Body of pancreas (tissue), 4 donors: ENCODE measurements at places on chromosomes 4 and X.

GRCh38 chr4:40515398-40516293 lies 114.0 kb downstream of the RBM47 start:
- DNase-seq: peak; percentile 35

DNA sequence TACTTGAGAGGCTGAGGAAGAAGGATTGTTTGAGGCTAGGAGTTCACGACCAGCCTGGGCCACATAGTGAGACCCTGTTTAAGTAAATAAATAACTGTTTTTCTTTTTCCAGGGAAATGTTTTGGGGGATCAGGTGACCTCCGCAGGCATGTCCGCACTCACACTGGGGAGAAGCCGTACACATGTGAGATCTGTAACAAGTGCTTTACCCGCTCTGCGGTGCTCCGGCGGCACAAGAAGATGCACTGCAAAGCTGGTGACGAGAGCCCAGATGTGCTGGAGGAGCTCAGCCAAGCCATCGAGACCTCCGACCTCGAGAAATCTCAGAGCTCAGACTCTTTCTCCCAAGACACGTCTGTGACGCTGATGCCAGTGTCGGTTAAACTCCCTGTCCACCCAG lies 30.5 kb downstream of the ZBTB49 start:
- DNase-seq: no peak

- no peak for DNase-seq
Measured at GRCh38 chr4:24282446-24282845, 301.9 kb downstream of the DHX15 start.

DNA sequence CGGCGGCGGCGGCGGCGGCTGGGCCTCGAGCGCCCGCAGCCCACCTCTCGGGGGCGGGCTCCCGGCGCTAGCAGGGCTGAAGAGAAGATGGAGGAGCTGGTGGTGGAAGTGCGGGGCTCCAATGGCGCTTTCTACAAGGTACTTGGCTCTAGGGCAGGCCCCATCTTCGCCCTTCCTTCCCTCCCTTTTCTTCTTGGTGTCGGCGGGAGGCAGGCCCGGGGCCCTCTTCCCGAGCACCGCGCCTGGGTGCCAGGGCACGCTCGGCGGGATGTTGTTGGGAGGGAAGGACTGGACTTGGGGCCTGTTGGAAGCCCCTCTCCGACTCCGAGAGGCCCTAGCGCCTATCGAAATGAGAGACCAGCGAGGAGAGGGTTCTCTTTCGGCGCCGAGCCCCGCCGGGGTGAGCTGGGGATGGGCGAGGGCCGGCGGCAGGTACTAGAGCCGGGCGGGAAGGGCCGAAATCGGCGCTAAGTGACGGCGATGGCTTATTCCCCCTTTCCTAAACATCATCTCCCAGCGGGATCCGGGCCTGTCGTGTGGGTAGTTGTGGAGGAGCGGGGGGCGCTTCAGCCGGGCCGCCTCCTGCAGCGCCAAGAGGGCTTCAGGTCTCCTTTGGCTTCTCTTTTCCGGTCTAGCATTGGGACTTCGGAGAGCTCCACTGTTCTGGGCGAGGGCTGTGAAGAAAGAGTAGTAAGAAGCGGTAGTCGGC lies 528 bp downstream of the FMR1 start:
- peak; percentile 30 for DNase-seq

- DNase-seq: no peak
Measured at GRCh38 chrX:38669428-38669827, 108.1 kb downstream of the TSPAN7 start.

GRCh38 chrX:109629310-109629709 lies 4.3 kb upstream of the KCNE5 start:
- DNase-seq: no peak

GRCh38 chr4:120010646-120011045 lies 56.0 kb downstream of the MAD2L1 start:
- DNase-seq: no peak

DNA sequence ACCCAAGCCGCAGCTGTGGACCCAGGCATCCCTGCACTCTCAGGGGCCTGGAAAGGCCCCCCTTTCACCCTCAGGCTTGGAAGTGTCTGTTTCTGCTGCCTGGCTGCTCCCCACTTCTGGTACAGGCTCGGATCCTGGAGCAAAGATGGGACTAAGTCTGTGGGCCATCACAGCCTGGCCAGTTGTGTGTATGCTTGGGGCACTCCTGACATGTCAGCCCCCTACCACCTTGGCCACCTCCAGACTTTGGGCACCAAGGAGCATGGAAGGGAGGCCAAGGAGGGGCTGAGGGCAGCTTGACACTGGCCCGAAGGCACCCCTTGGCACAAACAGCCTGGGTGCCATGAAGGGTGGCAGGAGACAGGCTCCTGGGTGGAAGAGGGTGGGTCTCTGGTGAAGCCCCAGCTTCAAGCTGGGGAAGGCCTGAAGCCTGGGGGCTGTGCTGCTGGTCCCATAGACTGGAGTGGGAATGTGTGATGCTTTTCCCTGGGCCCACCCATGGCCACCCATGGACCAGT lies 799.4 kb upstream of the AGA start:
- DNase-seq: no peak

DNA sequence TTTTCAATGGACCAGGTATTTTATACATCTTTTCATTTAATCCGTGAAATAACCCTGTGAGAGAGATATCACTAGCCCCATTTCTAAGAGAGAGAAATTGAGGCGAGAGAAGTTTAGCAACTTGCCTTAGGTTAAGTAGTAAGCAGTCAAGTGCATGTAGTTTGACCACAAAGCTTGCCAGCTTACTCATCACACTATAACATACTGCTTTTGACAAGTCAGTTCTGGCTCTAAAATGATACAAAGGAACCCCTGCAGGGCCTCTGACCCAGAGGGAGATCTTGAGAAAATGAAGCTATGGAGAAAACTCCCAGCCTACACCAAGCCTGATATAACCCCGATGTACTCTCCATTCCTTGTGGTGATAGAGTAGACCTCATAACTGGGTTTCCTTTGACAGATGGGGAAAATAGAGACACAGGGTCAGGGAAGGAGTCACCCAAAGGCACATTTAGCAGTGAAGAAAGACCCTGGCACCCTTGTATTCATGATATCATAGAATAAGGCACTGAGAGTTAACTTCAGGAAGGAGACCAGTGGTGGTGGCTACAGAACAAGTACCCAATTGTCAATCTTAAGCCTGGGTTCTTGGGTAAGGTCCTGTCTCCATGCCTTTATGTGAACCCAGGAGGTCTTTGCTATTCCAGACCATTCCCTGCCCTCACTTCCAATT lies 60.2 kb upstream of the MSN start:
- no peak for DNase-seq

DNA sequence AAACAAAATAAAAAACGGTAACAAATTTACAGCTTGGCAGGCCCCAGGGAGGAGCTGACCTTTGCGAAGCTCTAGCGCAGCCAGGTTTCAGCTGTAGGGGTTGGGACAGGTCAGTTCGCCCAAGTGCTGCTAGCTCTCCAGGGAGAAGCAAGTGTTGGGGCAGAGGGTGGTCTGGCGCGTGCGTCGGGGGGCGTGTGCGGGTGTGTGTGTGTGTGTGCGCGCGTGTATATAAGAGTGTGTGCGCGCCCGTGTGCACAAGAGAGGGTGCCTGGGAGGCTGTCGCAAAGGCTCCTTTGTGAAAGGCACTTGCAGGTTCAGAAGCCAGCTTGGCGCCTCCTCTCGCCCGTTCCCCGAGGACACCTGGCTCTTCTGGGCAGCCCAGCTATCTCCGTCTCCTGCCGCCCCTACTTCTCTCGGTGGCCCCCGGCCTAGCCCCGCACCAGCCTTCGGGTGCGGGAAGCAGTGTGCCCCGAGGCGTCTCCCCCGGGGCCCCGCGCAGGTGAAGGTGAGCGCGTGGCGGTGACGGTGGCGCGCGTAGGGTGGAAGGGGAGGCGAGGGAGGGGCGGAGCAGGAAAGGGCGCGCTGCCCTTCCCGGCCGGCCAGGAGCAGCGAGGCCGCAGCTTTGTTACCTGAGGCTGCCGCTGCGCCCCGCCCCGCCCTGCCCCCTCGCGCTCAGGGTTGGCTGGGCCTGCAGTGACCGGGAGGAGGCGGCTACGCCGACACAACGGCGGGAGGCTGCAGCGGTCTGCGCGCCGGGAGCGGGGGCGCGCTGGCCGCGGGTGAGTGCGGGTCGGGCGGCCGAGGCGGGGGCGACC lies at the start of gene FHDC1:
Gene FHDC1, plus strand, starts transcription at position 693 of the 815 bp plus-strand sequence. CDS start 6,735 bp downstream, outside the sequence.
- peak; percentile 93 for DNase-seq

- no peak for DNase-seq
Measured at GRCh38 chr4:111016416-111016815, 393.5 kb upstream of the PITX2 start.

GRCh38 chr4:3671571-3672464 lies 94.4 kb upstream of the ADRA2C start:
- no peak for DNase-seq

DNA sequence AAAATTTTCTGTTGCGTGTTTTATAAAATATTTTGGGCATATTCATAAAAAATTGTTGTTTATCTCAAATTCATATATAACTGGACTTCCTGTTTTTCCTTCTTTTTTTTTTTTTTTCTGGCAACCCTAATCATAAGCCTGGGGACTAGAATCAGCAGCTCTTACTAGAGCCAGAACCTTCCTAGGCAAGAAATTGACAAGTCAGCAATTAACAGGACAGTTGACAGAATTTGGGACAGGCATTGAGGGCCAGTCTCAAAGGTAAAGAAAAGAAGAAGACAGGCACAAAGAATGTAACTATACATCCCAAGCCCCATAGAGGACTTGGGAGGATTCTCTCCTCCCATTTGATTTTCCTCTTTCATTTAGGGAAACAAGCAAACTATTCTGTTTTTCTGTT lies 35.0 kb upstream of the HS3ST1 start:
- DNase-seq: no peak

DNA sequence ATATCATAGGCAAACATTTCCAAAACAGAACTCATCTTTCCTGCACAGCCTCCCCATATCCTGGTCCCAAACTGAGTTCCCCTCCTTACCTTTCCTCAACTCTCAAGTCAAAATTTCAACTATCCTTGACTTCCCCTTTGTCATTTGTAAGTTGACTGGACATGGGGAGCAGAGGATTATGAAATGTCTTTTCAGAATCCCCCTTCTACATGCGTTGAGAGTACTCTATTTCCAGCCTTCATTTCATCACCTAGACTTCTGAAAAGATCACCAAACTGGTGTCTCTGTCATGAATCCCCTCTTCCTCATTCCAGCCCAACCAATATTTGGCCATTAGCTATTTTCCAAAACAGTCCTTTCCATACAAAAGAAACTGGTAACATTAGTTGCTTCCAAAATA lies 95.2 kb downstream of the SYNPO2 start:
- no peak for DNase-seq

DNA sequence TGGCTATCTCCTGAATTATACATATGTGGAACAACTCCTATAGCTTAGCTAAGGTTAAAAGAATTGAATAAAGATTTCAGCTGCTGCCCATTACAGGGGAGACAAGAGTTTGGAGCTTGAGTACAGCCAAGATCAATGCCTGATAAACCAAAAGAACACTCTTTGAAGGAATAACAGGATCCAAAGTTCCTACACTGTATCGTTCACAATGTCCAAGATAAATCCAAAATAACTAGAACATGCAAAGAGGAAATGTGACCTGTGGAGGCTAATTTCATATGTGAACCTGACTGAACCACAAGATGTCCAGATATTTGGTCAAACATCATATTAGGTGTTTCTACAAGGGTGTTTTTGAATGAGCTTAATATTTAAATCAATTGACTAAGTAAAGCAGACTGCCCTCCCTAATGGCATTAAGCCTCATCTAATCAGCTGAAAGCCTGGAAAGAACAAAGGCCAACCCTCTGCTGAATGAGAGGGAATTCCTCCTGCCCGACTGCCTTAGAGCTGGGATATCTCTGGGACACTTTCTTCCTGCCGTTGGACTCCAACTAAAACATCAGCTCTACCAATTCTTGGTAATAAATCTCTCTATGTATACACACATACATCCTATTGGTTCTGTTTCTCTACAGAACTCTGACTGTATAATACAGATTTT lies 19.2 kb downstream of the RFC1 start:
- no peak for DNase-seq

DNA sequence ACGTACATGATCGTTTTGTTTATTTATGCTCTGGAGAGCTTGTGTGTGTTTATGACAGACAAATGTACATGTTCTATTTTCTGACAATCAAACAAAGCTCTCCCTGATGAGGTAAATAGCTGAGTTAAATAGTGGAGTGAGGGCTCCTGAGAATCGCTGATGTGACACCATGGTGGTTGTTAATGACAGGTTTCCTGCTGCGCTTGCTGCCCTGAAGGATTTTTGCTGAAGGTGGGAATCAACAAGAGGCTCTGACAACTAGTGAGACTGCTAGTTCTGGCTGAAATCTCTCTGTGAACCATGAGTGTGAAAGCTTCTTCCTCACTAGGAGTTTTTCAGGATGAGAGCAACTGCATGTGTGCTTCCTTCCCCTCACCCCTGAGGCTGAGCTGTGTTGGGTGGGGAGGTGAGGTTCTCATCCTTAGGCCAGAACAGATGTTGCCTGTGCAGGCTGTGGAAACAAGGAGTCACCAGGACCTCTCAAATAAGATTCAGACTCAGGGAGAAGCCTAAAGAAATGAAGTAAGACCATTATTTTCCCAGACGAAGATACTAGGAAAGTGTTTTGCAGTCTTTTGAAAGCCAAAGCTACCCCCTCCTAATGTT lies 173.4 kb upstream of the JADE1 start:
- no peak for DNase-seq

GRCh38 chr4:87375719-87376291 lies 15.2 kb downstream of the HSD17B11 start:
- DNase-seq: peak; percentile 46

GRCh38 chrX:119411959-119412358 lies 12.8 kb downstream of the SLC25A43 start:
- no peak for DNase-seq

- no peak for DNase-seq
Measured at GRCh38 chr4:184420881-184421416, 53.4 kb downstream of the IRF2 start.

GRCh38 chrX:139224953-139225665 lies 305.4 kb upstream of the F9 start:
- DNase-seq: no peak

DNA sequence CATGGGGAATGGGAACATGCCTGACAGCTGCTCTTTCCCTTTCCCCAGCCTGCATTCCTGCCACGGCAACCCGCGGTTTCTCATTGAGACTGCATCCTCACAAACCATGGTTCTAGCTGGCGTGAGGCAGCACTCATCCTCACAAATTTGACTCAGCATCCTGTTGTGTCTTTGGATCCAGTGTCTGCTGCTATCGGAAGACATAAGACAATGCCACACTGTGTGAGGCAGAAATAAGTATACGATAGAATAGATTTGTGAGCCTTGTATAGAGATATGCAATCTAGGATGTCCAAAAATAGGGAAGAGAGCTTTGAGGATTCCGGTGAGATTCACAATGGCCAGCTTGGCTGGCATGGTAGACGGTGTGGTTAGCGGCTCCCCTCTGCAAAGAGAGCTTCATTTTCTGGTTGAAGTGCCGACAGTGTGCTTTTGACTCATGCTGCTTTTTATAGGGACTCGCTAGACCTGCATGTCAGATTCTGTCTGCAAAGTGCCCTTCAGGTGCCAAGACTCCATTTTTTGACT lies 161.3 kb upstream of the PSAPL1 start:
- DNase-seq: no peak

GRCh38 chr4:138953961-138954371 lies 61.6 kb upstream of the NOCT start:
- no peak for DNase-seq
